Fibroblast of the aortic adventitia (primary cell): ENCODE measurements at places on chromosomes 5 and 9.

DNA sequence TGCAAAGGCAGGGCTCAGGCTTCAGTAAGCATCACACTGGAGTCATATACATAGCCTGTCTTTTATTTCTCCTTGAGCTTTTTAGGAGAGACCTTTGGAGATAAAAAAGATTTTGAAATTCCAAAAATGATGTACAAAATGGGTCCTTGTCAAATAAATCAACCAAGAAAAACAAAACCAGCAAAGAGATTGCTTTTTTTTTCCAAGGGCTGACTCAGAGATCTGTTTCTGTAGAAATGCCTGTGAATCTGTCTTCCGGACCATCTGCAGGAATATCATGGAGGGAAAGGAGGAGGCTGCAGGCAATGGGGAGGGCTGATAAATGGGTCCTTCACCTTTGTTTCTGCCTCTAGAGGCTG is 77.4 kb downstream of the SLIT3 start:
- DNase-seq, result peak; percentile 83

GRCh38 chr9:93231121-93231694 is 47.3 kb downstream of the WNK2 start:
- no peak for DNase-seq

GRCh38 chr5:126492939-126493338 is 69.7 kb downstream of the GRAMD2B start:
- DNase-seq, result no peak

DNA sequence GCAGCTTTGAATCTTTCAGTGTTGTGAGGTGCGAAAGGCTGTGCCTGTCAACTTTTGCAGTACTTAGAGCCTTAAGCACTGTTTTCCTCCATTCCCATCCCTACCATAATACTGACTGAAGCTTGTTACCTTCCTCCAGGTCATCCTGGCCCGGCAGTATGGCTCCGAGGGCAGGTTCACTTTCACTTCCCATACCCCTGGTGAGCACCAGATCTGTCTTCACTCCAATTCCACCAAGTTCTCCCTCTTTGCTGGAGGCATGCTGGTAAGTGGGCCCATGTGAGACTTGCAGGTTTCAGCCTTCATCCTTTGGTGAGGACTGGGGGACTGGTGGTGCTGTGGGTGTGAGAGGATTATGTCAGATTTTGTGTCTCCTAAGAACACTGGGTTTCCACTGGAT is 1.5 kb downstream of the TMED9 start:
- no peak for DNase-seq

DNA sequence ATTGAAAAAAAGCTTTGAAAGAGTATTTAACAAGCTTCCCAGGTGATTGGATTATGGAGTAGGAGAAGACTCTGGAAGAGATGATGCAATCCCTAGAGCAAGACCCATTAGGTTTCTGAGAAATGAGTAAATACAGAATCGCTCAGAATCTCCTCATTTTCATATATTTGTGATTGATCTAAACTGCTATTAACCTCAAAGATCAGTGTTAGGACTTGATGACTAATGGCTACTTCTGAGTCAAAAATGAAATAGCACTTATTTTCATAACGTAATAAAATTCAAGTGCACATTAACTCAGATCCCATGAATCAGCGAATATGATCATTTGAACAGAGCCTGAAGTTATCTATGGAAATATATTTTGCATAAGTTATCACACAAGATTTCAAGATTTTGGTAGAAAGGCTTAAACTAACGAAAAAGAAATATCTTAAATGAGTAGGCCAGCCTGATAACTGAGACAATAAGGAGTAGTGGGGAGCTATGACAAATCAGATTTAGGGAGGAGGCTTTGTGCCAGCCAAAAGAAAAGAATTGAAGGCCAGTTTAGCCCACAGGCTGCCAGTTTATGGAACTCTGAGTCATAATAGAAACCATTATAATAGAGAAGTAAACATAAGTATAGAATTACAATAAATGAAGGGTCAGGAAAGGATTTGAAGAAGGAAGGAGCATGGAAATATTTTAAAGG is 106.7 kb upstream of the OSMR start:
- peak; percentile 71 for DNase-seq

DNA sequence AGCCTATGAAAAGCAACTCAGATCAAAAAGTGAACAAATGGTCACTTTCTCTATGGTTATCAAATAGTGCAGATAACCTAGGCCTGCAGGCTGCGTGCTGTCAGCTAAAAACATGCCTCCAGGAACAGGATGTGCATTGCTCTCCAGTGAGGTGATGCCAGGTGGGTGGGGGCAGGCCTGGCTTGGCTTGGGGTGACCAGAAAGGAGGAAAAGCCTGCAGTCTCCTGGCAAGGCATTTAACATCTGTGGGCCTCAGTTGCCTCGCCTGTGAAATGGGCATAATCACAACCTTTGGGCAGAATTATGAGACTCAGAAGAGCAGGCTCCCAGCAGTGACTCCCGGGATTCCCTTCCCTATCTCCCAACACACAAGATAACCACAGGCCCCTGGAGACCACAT is 135.9 kb downstream of the COL23A1 start:
- no peak for DNase-seq

GRCh38 chr5:64900618-64901017 is 131.9 kb downstream of the CWC27 start:
- no peak for DNase-seq

DNA sequence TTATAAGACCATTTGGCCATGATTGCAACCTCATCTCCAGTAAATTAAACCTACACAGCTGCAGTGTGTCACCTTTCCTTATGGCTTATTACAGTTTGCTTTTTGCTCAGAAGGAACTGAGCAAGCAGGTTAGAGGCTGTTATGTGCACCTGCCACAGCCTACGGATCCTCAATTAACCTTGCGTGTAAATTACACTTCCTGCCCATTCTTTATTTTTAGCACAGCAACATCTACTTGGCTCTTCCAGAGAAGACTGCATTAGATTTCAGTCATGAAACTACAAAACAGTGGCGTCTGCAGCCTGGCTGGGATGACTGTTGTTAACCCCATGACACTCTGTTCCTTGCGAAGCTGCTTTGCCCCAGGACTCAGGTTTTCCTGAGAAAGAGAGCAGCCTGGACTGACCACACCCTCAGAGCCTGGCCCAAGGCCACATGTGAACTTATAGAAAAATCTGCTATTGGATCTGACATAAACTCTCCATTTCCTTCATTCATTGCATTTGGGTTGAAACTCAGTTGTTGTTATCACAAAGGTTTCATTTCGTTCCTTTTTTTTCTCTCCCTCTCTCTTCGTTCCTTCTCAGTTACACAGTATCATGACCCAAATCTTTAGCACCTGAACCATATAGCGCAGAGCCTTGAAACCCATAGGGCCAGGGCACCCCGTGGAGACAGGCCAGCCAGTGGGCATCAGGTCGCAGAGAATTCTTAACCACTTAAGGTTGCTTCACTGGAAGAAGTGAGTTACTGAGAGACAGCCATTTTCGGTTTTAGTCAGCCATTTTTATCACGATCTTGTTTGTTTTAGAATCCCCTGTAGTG is 138.6 kb downstream of the PALM2AKAP2 start:
- no peak for DNase-seq

- DNase-seq, result peak; percentile 34
Observed at GRCh38 chr9:19186232-19186631, 44.3 kb upstream of the DENND4C start.

- no peak for DNase-seq
Observed at GRCh38 chr9:96140296-96141127, 161.5 kb downstream of the HSD17B3 start.

- peak; percentile 39 for DNase-seq
Observed at GRCh38 chr5:142561029-142561428, 124.9 kb downstream of the FGF1 start.

DNA sequence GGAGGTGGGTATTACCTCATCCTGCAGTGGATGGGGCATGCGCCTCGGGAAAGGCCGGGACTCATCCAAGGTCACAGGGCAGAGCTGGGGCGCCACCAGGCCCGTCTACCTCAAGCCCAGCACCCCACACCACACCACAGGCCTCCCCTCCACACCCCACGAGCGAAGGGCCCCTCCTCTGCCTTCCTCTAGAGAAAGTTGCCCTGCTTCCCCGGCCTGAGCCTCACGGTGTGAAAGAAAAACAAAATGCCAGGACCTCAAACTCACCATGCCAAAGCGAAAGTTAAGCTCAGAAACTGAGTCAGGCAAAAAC is 161.1 kb downstream of the COL23A1 start:
- DNase-seq, result no peak

GRCh38 chr9:10168241-10168640 is 444.6 kb downstream of the PTPRD start:
- DNase-seq, result no peak

- peak; percentile 63 for DNase-seq
Observed at GRCh38 chr9:4397917-4398316, 92.4 kb upstream of the SLC1A1 start.

GRCh38 chr9:94983552-94983951 is 257.1 kb downstream of the AOPEP start:
- DNase-seq, result no peak

DNA sequence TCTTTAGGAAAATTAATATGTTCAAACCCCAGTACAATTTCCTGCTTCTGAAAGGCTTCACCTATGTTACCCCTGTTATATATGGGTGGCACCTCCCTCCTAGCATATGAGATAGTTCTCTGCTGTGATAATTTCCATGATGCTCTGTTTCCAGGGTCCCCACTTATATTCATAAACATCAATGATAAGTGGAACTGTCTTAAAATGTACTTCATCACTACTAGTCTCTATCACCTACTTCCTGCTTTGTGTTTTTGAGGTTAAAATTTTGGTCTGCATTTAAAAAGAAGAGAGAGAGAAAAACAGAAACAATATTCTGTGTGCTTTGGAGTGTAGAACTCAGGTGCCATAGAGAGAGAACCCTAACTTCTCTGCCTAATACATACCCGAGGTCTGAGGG is 234.7 kb downstream of the HTR1A start:
- no peak for DNase-seq

GRCh38 chr5:142982821-142983200 is 212.6 kb downstream of the ARHGAP26 start:
- DNase-seq, result no peak

DNA sequence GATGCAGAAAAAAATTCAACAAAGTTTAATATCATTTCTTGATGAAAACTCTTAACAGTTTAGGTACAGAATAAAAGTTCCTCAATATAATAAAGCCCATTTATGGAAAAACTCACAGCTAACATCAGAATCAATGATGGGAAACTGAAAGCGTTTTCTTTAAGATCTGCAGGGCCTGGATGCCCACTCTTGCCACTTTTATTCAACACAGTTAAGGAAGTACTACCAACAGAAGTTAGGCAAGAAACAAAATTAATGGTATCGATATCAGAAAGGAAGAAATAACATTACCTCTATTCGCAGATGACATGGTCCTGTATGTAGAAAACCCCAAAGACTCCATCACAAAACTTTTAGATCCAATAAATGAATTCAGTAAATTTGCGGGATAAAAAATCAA is 542.4 kb upstream of the RGMB start:
- DNase-seq, result no peak

GRCh38 chr5:141637123-141637766 is 448 bp downstream of the RELL2 start:
- no peak for DNase-seq

DNA sequence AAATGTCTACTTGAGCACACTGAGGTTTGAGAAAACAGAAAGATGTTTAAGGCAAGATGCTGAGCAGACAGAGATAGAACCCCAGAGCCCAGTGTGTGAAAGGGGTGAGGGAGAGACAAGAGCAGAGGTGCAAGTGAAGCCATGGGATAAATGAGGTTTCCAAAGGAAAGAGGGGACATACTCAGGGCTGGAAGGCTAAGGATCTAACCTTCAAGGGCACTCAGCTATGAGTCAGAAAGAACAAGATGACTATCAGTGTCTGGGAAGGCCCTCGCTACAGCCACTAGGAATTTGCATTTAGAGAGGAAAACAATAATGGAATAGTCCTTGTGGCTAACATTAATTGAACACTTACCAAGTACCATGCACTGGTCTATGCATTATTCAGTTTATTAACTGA is 113.7 kb downstream of the HTR4 start:
- no peak for DNase-seq

DNA sequence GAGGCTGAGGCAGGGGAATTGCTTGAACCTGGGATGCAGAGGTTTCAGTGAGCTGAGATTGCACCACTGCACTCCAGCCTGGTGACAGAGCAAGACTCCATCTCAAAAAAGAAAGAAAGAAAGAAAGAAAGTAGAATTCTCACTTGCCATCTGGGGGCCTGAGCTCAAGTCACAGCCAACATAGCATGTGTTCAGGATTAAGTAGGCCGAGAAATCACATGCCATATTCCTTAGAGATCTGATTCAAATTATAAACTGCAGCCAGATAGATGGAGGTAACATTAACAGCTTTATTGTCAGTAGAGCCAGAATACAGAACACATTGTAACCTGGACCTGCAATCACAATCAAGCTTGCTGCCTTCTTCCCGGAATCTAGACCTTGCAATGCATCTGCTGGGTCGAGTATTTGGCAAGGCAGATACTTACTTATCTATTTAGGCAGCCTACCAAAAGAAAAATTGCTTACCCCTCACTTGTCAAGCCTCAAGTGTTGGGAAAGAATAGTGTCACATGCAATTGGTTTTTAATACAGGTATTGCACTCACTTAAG is 173.7 kb downstream of the CPLANE1 start:
- peak; percentile 89 for DNase-seq

DNA sequence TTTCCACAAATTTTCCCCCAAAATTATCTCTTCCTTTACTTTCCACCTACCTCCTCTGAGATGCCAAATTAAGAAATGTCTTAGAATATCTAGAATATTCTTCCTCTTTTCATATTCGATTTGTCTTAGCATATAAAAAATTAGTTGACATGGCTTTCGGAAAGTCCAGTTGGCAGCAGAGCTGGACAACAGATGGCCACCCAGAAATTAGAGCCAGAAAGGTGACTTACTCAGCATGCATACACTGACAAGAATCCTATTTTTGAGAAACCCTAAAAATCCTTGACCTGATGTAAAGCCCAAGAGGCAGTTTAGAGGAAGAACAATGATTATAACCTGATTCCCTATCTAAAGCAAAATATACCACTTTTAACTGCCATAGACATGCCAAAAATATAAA is 22.0 kb downstream of the TMEM167A start:
- no peak for DNase-seq

DNA sequence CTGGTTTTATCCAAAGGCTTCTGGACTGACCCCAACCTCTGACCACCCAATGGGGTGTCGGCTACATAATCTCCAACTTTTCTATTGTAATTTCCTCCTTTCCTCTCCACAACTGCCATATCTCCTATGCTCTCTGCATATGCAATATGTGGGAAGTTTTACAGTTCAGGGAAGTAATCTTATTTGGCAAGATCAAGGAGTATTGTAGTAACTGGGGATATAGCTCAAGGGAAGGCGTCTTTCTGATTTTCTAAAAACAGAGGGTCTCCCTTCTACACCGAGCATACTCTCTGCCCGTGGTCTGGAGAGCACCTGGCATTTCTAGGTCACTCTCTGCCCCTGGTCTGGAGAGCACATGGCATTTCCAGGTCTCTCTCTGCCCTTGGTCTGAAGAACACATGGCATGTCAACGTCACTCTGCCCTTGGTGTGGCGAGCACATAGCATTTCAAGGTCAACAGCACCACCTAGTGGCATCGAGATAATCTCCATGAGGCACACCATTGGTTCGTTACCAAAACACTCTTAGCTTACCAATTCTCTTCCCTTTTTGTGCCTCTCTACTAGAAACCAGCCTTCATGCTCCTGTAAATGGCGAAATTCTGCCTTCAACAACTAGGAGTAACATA is 616.4 kb upstream of the NUDT12 start:
- peak; percentile 70 for DNase-seq

GRCh38 chr5:7814816-7815215 is 36.1 kb downstream of the CFAP90 start:
- no peak for DNase-seq

- no peak for DNase-seq
Observed at GRCh38 chr5:150576449-150576949, 64.0 kb upstream of the SYNPO start.

GRCh38 chr5:135234242-135234641 is 164.8 kb downstream of the MACROH2A1 start:
- no peak for DNase-seq
